ENCODE measurements at places on chromosomes 4 and X.

DNA sequence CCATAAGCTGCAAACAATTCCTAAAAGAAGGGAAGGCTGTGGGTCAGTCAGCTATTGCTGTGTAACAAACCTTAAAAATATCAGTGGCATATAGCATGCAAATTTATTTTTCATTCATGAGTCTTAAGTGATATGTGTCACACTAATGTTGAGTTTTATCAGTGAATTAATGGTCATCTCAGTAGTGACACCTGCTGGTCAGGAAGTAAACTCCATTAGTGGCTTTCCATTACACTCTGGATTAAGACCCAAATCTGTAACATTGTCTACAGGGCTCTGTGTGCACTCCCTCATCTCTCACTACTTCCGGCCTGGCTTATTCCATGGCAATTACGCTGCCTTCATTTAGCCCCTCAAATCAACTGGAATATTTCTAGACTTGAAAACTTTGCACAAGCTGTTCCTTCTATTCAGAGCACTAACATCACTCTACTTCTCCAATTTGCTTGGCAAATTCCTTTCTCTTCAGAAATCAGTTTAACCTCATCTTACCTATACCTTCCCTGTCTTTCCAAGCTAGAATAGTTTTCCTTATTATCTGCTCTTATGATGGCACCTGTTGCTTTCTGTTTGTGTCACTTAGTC lies 217.3 kb upstream of the TAPT1 start:
- DNase-seq, result peak; percentile 17

- no peak for DNase-seq
Measured at GRCh38 chr4:104983615-104984179, 163.0 kb upstream of the TET2 start.

DNA sequence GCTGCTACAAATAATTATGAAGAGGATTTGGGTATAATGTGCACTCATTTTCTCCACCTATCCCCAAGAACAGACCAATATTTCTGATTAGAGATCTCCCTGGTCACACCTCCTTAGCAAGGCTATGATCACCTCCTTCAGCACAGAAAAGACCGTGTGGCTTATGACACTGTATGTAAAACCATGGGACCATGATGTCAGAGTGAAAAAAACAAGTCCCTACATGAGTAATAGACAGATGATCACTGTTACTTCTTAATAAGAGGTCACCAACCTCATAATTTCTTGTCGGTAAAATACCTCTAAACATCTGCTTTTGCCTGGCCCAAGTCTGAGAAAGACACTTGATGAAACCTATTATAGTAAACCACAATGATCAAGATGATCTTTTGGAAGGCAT lies 330.6 kb upstream of the F9 start:
- no peak for DNase-seq

GRCh38 chrX:49754233-49754857 lies 58.6 kb upstream of the PAGE1 start:
- DNase-seq, result peak; percentile 27

DNA sequence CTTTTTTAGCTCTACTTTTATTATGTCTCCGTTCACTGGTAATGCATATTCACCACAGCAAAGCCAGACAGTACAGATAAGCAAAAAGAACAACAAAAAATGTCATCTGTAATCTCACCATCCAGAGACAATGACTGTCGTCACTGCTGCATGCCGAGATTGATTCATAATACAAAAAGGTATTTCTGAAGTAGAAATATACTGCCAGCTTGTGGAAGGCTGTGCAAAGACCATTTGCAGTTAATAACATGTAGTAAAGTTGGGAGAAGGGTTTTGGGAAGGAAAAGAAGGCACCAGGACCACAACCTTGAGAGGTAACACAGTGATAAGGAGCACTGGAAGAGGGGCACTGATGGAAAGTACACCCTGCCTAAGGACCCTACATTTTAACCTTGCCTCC lies 223.0 kb upstream of the ZIC3 start:
- no peak for DNase-seq

GRCh38 chrX:151621422-151621821 lies 57.9 kb downstream of the PASD1 start:
- no peak for DNase-seq

GRCh38 chr4:98873059-98873458 lies 55.9 kb downstream of the EIF4E start:
- peak; percentile 89 for DNase-seq

DNA sequence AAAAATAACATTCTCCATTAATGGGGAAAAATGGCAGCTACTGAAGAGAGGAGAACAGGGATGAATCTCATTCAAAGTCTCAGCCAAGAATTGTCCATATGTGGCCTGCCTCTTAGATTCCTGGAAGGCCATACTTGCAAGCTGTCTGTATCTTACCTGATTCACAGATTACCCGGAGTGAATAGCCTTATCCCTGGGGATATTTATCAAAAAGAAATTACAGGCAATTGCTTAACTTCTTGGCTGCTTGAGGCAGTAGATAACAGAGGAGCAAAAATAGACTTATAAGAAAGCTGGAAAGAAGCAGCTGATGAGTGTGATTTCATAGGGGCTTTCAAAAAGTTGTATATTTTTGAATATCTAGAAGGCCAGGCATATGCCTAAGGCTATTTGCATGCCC lies 68.8 kb upstream of the PPP1R2C start:
- peak; percentile 3 for DNase-seq
